ENCODE measurements at places on chromosomes 5 and 9.

DNA sequence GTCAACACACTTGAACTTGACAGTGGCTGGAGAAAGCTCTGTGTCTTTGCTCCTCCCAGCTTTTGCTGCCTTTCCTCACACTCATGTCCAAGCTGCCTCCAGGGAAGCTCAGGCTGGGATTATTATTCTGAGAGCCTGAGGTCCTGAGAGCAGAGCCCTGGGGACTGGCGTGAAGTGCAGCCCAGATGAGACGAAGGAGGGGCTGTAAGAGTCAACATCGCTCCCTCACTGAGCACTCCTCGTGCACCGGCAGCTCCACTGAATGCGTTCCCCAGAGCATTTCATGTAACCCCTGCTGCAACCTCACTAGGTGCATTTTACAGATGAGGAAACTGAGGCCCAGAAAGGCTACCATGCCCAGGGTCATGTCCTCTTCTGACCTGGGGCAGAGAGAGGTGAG, 63.5 kb upstream of the PHYKPL start:
- no peak for DNase-seq

GRCh38 chr5:84831701-84832100, 447.0 kb upstream of the EDIL3 start:
- DNase-seq, result no peak

DNA sequence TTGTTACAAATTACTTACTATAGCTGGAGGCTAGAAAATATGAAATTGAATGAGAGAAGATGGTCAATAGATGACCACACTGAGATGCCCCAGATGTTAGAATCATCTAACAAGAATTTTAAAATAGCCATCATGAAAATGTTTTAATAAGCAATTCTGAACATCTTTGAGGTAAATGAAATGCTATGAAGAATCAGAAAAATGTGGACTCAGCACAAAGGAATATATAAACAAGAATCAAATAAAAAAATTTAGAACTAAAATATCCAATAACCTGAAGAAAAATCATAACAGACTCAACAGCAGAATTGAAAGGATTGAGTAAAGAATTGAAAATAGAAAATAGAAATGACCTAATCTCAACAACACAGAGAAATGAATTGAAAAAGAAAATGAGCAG, 248.5 kb downstream of the PRDM9 start:
- DNase-seq, result no peak

DNA sequence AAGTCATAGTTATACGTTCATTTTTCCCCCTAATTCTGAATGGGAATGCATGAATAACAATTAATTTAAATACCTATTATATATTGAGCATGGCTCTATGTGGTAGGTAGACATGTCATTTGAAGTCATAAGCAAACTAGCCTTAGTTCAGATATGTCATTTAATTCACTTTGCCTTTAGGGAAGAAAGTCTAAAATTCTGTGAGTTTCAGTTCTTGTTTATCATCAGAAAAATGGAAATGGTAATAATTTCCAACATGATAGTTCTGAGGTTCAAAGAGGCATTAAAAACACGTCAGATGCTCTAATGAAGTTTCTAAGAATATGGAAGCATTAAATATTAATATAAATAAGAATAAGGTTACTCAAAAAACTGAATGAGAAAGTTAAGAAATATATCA, 13.1 kb upstream of the ANXA1 start:
- DNase-seq, result no peak

- DNase-seq, result no peak
Observed at GRCh38 chr9:136695955-136696354, 8.7 kb upstream of the AGPAT2 start.

All from activated CD4-positive, alpha-beta T cell treated with anti-CD3 and anti-CD28 coated beads, Interleukin-2, amount 10 ng/mL, durations not matched to agents 7 days and 5 days (primary cell).